Left colon (tissue), 2 donors: ENCODE measurements at places on chromosomes 16 and 17. TPM values are rescaled to one million over a fixed set of nuclear protein-coding genes. Genes with fewer than 3 reads are reported as not detected.
A peak's percentile ranks its signal among the peaks of the same experiment; 100 is the strongest.

GRCh38 chr17:7477392-7478275, 1.8 kb downstream of the ZBTB4 start:
- peak; percentile 41 for DNase-seq

GRCh38 chr16:24853830-24854229, 8.1 kb downstream of the SLC5A11 start:
- DNase-seq, result no peak

- no peak for DNase-seq
These were observed 19.0 kb downstream of the SMPD3 start for GRCh38 chr16:68429076-68429854.

DNA sequence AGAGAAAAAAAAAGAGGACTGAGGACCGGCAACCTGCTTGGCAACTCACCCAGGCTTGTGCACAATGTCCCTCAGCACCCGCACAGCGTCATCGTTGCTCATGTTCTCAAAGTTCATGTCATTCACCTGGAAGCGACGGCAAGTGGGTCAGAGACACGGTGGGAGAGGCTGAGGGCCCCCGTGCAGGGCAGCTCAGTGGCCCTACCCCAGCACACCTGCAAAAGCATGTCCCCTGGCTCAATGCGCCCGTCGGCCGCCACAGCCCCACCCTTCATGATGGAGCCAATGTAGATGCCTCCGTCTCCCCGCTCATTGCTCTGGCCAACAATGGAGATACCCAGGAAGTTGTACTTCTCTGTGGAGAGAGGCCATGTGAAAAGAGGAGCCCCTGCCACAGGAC, 5.4 kb downstream of the DVL2 start:
- DNase-seq, result no peak

- DNase-seq, result no peak
These were observed 425.1 kb downstream of the UTP18 start for GRCh38 chr17:51685287-51685909.

DNA sequence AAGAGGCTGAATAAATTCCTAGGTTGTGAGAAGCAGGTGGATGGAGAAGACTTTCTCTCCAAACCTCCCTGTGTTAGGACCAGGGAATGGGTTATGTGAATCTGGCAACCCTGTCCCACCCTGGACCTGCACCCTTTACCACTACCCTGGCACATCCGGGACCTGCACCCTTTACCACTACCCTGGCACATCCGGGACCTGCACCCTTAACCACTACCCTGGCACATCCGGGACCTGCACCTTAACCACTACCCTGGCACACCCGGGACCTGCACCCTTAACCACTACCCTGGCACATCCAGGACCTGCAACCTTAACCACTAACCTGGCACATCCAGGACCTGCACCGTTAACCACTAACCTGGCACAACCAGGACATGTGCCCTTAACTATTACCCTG, 207.0 kb upstream of the CACNG3 start:
- DNase-seq, result no peak

DNA sequence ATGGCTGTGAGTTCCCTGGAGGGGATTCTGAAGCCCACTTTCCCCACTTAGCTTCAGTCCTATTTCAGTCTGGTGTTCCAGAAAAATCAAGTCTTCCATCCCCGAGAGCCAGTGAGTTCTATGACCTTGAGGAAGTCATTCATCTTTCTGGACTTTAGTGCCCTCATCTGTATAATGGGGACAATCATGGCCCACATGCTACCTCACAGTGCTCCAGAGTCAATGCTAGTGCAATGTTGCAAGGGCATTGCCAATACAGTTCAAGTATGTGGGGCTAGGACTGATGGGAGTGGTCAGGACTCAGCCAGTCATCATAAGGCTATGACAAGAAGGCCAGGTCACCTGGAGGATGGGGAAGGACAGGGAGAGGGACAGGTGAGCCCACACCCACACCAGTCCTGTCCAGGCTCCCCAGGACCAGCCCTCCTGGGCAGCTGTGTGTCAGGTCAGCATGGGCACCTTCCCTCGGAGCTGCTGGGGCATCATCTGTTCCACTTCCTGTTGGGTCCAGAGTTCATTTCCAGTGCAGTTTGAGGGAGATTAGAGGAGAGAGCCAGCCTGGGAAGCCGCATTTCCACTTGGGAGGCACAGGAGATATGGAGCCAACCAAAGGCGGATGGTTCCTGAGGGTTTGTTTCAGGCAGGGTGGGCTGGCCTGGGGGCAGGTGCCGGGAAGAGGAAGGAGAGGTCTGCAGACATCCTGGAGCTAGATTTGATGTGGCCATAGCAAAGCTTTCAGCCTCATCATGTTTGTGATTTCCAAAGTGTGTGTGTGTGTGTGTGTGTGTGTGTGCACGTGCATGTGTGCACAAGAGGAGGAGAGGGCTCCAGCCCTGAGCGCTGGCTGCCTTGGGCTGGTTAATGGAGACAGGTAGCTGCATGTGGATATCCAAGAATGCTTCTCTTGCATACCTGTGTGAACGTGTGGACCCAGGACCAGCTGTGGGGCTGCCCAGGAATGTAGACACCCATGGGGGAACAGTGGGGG, 3.9 kb upstream of the WNT9B start:
- no peak for DNase-seq

DNA sequence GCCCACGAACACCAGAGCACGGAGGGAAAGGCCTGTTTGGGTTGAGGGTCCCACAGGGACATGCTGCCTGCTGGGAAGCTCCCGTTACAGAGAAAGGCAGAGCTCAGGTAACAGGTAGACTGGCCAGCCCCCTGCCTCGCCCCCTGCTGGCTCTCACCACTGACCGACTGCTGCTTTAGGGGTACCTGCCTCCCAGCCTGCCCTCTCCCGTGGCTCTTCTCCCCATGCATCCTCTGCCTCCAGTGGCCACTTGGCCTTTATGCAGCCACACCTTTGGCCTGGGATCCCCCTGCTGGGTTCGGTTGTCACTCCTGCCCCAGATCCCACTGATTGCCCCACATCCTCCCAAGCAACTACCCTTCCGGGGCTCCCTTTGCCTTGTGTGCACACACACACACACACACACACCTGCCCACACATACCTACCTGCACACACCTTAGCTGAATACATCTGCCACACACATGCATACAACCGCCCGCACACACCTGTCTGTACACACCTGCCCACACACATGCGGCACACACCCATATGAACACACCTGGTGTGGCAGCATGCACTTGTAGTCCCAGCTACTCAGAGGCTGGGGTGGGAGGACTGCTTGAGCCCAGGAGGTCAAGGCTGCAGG, 7.1 kb downstream of the MCRIP1 start:
- DNase-seq, result no peak

GRCh38 chr16:49369651-49370611, 3.7 kb upstream of the C16orf78 start:
- no peak for DNase-seq

RBFOX1 gene
- 9.2 TPM for total RNA-seq

HBZ gene
- total RNA-seq, result not detected

CCDC78 gene
- 0.95 TPM for total RNA-seq

CHST4 gene
- not detected for total RNA-seq

MMP25 gene
- total RNA-seq, result 0.70 TPM
